ENCODE measurements at places on chromosomes 6 and 20.

DNA sequence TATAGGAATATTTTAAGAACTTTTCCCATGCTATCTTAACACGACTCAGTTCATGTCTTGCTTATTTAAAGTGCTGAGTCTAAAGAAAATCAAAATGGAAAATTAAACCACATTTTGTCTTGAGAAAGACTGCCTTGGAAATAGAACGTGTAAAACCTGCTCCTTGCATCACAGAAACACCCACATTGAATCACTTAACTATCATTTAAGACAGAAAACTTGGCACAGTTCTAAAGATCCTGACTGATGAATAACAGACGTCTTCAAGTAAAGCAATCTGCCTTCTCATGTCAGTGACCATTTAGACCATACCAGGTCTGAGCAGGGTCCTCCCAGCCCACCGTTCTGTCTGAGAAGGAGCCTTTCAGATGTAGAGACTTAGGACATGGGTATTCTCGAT is 7.4 kb downstream of the PERP start:
- no peak for DNase-seq

DNA sequence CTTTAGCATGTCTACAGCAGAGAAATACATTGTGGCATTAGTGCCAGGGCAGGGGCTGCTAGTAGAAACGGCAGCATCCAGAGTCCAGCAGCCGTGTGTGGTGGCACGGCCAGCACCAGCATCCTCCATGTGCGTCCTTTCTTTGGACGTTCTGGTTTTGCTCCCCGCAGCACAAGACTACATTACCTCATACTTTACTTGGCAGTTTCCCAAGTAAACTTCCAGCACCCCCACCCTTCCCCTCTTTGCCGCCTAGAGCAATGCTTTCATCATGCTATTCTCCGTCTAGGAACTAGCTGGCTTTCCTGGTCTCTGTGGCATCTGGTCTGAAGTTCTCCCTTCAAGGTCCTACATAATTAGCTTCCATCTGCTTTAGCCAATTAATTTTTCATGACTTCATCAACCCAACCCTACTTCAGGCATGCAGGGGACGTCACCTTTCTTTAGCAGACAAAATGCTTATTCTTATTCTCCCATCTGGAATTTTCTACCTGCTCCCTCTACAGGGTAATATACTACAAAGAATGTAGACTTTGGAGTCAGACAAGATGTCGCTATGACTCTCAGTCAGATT is 67.6 kb downstream of the BLOC1S5 start:
- DNase-seq: no peak

GRCh38 chr6:125984311-125984710 is 2.0 kb upstream of the TRMT11 start:
- DNase-seq: no peak

- no peak for DNase-seq
These were observed 57.8 kb upstream of the TPD52L1 start for GRCh38 chr6:125095580-125096301.

DNA sequence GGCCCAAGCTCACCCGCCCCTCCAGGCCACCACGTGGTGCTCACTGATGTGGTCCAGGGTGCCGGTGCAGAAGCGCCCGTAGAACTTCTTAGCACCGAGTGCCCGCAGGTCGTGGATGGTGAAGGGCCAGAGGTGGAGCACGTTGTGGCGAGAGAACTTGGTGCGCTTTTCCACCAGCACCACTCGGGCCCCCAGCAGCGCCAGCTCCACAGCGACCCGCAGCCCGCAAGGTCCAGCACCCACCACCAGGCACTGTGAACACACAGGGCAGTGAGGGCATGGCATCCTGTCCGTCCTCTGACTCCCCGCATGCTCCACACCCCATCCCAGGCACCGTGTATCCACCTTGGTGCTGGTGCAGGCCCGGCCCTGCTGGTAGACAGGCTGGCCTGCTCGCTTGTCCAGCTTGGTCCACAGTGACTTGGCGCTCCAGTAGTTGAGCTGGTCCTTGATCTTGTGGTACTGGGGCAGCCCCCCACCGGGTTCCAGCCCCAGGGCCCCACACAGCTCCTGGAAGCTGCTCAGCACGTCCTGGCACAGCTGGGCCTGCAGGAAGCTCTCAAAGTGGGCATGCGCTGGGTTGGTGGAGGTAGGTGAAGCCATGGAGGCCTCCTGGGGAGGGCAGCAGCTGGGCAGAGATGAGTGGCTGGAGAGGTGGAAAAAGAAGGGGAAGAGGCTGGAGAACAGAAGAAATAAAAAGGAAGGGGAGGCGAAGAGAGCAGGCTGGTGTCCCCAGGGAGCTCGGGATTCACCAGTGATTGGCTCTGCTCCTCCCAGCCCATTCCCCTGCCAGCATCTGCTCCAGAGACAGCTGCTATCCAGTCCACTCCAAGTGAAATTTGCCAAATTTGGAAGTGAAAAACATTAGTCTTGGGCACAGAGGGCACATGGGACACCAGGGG is 1.7 kb downstream of the MICAL1 start:
- DNase-seq: no peak

DNA sequence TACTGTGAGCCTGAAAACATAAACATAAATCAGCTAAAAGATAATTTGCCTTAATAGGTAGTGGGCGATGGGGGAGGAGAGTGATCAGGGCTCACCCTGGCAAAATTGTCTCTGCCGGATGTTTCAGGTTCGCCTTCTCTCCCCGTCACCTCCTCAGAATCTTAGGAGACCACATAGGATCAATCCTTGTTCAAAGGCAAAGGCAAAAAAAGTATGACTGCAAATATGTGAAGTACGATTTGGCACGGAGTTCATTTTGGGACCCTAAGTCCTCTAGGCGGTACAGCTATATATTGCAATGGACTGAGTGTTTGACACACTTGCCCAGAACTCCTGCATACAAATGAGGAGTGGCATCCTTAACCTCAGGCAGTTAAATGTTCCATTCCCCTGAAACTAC is 649.2 kb upstream of the FLRT3 start:
- DNase-seq: no peak

DNA sequence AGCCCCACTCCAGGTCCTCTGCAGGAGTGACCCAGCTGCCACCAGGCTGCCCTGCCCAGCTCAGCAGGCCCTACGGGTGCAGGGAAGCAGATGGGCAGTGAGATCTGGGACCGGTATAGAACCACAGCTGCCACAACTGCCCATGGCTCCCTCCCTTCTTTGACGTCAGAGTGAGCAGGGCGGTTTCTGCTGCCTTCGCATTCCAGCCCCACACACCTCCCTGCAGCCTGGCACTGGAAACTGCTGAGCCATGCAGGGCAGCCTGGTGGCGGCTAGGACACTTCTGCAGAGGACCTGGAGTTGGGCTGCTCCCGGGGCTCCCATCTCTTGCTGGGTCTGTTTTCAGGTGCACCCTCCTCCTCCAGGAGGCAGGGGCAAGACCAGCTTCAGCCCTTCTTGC is 101.6 kb upstream of the CD93 start:
- no peak for DNase-seq

GRCh38 chr6:169082093-169082492 is 171.6 kb downstream of the THBS2 start:
- DNase-seq: no peak

- DNase-seq: no peak
These were observed 19.1 kb upstream of the PANK2 start for GRCh38 chr20:3869839-3870634.
